ENCODE measurements at places on chromosomes 12 and 14.

- DNase-seq = no peak
Observed at GRCh38 chr14:63922696-63923421, 70.1 kb downstream of the SYNE2 start.

- DNase-seq = no peak
Observed at GRCh38 chr14:92651106-92651757, 97.2 kb downstream of the LGMN start.

GRCh38 chr12:96403870-96404269 lies 3.6 kb upstream of the CDK17 start:
- DNase-seq = no peak

DNA sequence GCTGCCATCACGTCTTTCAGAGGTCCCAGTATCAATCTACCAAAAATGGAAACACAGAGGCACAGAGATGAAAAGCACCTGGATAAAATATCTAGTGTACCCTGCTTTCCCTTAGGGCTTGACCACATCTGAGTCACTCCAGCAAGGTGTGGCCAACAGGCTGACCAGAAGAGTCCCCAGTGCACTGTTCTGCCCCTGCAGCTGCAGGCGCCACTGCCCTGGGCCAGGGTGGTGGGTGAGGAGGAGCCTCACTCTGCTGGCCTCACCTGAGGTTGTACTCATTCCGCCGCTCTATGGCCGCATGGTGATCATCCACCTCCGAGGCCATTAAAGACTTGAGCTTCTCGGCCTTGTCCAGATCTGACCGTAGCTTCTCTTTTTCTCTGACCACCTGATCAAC lies 60.4 kb downstream of the NIN start:
- no peak for DNase-seq

- no peak for DNase-seq
Observed at GRCh38 chr12:3034067-3034750, 43.0 kb upstream of the TSPAN9 start.

DNA sequence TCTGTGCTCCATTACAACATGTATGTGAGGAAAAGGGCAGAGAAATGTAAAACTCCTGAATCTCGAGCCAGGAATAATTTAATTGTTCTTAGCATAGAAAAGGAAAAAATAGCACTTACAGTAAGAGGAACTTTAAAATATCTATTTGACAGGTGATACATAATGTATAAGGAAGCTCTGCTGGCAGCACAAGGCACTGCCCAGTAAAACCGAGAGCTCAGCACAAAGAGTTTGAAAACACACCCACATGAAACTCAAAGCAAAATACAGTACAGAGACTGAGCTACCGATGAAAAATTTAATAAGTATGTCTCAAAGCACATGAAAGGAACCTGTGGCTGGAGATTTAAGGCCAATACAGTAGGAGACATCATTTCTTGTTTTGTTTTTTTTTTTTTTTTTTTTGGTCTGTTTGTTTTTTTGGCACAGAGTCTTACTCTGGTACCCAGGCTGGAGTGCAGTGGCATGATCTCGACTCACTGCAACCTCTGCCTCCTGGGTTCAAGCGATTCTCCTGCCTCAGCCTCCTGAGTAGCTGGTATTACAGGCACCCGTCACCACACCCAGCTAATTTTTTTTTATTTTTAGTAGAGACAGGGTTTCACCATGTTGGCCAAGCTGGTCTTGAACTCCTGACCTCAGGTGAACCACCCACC lies 19.2 kb downstream of the CLIP1 start:
- no peak for DNase-seq

GRCh38 chr12:125259178-125259867 lies 194.1 kb downstream of the AACS start:
- no peak for DNase-seq

GRCh38 chr14:49946320-49947141 lies 53.6 kb downstream of the ARF6 start:
- DNase-seq = peak; percentile 76

- no peak for DNase-seq
Observed at GRCh38 chr12:76680940-76681339, 83.0 kb upstream of the ZDHHC17 start.

- DNase-seq = no peak
Observed at GRCh38 chr12:116490471-116490870, 68.7 kb upstream of the MAP1LC3B2 start.

DNA sequence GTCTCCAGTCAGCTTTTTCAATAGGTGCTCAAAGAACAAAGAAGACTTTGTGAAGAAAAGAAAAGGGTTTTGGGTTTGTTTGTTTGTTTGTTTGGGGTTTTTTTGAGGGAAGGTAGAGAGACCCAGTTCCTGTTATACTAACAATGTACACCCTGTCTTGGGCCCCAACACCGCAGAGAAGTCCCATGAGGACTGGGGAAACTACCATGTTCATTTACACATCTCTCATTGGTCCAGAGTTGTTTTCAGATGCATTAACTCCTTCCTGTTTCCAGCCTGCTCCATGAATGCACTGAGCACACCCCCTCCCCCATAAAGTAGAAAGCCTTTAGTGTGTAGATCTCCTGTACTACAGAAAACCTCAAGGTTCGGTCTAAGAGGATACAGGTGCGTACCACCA lies 51.1 kb upstream of the SLC8A3 start:
- no peak for DNase-seq

GRCh38 chr14:77579780-77580179 lies 36.7 kb downstream of the SPTLC2 start:
- no peak for DNase-seq

DNA sequence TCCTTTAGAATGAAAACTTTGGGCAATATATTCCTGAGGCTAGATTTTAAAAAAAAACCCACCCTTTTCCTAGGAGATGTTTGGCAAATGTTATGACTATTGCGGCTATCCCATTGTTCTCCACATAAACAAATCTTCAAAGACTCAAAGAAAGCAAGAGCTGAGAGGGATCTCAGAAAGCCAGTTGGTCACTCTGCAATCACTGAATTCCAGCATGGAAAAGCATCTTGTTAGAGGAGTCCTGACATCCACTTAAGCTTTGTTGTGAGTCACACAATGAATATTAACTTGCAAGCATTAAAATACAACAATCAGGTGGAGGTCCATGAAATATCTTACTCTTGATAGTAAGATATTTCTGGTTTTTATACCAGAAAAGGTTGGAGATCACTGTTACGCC lies 11.0 kb upstream of the PTPRB start:
- DNase-seq = no peak

GRCh38 chr14:64464651-64465050 lies 648 bp upstream of the AKAP5 start:
- peak; percentile 26 for DNase-seq

- DNase-seq = no peak
Observed at GRCh38 chr14:68671909-68672308, 121.0 kb downstream of the ZFP36L1 start.

DNA sequence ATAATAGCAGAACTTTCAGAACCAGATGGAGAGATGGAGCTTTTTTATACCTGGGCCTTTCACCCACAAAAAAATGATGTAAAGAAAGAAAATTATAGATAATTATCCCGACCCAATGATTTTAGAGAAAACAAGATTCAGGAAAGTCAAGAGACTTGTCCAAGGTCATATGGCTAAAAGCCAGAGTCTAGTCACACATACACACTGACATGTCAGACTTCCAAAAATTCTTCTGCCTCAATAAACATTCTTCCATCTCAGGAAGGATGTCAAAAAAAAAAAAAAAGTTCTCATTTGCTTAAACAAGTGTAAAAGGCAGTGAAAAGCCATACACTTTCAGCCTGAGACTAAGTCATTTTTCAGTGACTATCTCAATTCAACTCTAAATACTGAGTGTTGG lies 116.0 kb downstream of the PRICKLE1 start:
- DNase-seq = no peak

DNA sequence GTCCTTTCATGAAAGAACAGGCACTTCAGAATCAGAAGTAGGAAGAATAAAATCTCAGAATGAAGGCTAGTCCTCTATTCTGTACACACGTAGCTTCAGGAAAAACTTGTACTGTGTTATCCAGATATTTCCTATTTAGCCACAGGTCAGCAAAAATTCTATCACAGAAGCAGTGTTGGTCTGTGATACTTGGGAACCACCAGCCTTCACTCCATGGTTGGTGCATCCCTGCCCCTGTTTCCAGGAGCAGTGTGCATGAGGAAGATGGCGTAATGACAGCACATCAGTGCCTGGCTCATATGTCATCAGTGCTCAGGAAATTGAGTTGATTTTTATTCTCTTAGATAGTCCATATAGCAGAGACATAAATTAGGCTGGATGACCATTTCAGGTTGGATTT lies 87.7 kb downstream of the SAMD4A start:
- DNase-seq = no peak

DNA sequence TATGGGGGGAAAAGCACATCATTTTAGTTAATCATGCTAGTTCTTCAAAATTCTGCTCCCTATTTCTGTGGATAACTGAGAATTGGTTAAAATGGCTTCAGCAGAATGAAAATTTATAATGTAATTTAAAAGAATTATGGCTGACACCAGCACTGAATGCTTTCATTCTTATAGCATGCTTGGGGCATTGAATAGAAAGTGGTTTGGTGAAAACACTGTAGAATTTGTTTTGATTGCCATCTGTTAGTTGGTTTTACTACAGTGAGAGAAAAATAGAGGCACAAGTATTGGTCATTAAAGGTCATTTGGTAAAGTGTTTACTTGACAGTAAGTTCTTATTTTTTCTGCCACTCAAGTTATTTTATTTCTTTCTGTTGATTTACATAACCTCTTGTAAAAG lies 70.8 kb downstream of the PRORP start:
- DNase-seq = no peak

DNA sequence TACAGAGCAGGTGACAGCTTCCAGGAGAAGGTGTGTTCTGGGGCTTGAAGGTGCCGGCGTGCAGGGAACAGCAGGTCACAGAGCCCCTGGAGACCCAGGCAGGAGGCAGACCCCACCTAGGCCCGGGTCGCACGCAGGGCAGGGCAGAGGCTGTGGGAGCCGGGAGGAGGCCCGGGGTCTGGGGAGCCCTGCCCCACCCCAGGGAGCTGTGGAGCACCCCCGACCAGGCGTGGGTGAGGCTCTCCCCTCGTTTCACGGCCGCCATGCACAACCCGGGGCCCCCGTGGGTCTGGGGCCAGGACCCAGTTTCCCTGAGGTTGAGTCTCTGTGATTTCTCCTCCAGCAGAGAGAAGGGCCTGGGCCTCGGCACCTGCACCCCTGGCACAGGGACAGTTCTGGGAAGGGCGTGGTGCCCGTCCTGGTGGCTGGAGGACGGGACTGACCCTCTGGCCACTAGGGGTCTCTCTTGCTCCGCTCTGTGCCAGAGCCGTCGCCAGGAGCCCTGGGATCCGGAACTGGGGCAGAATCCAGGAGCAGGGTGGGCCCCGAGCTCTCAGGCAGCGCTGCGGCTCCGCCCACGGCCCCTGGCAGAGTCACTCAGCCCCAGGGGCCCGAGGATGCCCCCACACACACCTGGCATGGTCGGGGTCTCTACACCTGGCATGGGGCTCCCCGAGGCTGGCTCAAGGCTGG lies 75.2 kb upstream of the FBRSL1 start:
- DNase-seq = peak; percentile 57

DNA sequence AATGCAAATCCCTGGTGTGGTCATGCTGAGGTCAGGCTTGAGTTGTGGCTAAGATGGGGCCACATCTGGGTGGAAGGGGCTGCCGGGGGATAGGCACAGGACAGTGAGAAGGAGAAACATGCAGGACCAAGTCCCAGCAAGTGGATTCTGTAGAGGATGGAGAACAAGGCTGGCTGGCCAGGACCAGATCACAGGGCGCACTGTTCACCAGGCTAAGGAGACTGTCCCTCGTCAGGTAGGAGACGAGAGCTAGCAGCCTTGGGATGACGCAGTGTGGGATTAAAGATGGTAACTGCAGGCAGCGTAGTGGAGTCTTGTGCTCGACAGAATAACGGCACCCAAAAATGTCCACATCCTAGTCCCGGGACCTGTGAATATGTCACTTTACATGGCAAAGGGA lies 336.1 kb downstream of the BCL11B start:
- DNase-seq = no peak

GRCh38 chr12:31589904-31590641 lies 863 bp downstream of the DENND5B start:
- DNase-seq = peak; percentile 34

- DNase-seq = no peak
Observed at GRCh38 chr12:75923964-75924666, 107.5 kb downstream of the PHLDA1 start.

Data from NCI-H2227 treated with DMSO at 0.1 percent for 48 hours (cell line).